ENCODE measurements at places on chromosomes 2 and 18. TPM values are rescaled to one million over a fixed set of nuclear protein-coding genes. Genes with fewer than 3 reads are reported as not detected.

The RTKN gene
- 63.0 TPM for total RNA-seq

The CHAC2 gene
- 10.5 TPM for total RNA-seq

The SP5 gene
- not detected for total RNA-seq

The PTPN2 gene
- total RNA-seq: 75.2 TPM

The ACADL gene
- total RNA-seq: not detected

The RAB17 gene
- 10.6 TPM for total RNA-seq

The ASB18 gene
- total RNA-seq: not detected

The HAAO gene
- not detected for total RNA-seq

The CAPG gene
- 188 TPM for total RNA-seq

The ERFE gene
- 18.1 TPM for total RNA-seq

The ABHD1 gene
- not detected for total RNA-seq

The ST8SIA5 gene
- total RNA-seq: not detected

The SIX3 gene
- total RNA-seq: not detected
